ENCODE measurements at places on chromosomes 2 and 18. TPM values are rescaled to one million over a fixed set of nuclear protein-coding genes. Genes with fewer than 3 reads are reported as not detected.

GRCh38 chr18:68778280-68778886 is 19.5 kb upstream of the CCDC102B start:
- no peak for DNase-seq

The PRKAG3 gene
- total RNA-seq: not detected

DNA sequence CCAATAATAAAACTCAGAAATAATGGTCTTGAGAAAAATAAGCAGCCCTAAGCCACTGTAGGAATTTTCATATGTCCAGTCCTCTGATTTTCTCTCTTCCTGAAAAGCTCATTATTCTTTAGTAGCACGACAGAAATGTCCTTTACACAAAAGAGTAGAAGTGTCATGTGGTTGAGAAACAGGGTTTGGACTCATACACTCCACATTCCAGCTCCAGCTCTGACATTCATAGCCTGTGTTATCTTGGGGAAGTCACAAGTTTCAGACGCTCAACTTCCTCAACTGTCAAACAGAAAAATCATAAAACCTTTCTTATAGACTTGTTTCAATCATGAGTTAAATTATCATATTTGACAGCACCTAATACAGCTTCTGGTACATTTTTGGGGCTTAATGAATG is 511.5 kb downstream of the TNS1 start:
- DNase-seq: no peak

The NXPH2 gene
- total RNA-seq: not detected

- no peak for DNase-seq
Observed at GRCh38 chr2:21404827-21405625, 281.3 kb downstream of the TDRD15 start.

The DYNAP gene
- not detected for total RNA-seq

- no peak for DNase-seq
Observed at GRCh38 chr2:45860136-45861121, 209.0 kb downstream of the PRKCE start.

The CCDC68 gene
- not detected for total RNA-seq

DNA sequence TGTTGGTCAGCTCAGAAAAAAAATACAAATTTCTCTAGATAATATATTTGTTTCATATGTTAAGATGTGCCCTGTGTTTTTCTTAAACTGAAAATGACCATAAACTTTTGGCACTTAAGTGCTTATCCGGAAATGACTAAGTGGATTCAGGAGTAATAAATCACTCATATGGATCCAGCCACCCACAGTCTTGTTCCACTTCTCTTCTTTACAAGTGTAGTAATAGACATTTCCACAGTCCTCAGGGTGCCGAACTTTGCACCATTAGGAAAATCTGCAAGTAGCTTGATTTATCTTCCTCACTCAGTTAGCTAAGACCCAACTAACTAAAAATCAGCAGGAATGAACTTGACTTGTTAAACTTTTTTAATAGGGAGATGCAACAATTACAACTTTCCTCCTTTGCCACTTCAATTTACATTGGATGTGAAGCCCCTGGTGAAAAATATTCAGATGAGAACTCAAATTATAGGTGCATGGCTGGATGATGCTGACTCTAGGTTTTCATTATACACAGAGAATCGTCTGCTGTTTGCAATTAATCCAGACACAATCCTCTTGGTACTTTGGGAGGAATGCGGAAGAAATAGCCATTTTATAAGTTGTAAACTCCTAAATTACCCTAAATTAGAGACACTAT is 322.5 kb downstream of the ARHGAP15 start:
- no peak for DNase-seq

GRCh38 chr2:212915121-212915782 is 236.2 kb downstream of the IKZF2 start:
- no peak for DNase-seq

The SCN2A gene
- total RNA-seq: not detected

The C18orf54 gene
- 5.9 TPM for total RNA-seq

GRCh38 chr2:22832196-22832595 is 552.8 kb upstream of the KLHL29 start:
- no peak for DNase-seq

GRCh38 chr2:71897836-71898235 is 249.8 kb downstream of the CYP26B1 start:
- no peak for DNase-seq

GRCh38 chr18:77173275-77174030 is 40.9 kb upstream of the MBP start:
- no peak for DNase-seq
